ENCODE measurements at places on chromosomes 12 and 14.
A peak's percentile ranks its signal among the peaks of the same experiment; 100 is the strongest.

DNA sequence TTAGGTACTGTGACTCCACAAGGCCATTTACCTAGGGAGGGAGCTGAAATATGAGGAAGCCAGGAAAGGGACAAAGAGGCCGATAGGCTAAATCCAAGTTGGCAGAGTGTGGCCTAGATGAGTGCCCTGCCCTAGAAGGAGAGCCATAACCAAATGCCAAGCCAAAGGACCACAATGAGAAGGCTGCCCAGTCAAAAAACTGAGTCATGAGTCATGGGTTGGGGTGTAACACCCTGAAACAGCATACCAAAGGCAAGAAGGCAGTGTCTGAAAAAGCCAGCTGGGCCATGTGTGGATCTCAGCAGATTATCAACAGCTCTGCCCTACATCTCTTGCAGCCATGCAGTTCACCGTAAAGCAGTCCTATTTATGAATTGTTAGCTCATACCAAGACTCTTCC is 171.7 kb downstream of the PHLDA1 start:
- no peak for DNase-seq

- DNase-seq, result peak; percentile 88
Observed at GRCh38 chr12:124940393-124941169, 26.1 kb upstream of the UBC start.

DNA sequence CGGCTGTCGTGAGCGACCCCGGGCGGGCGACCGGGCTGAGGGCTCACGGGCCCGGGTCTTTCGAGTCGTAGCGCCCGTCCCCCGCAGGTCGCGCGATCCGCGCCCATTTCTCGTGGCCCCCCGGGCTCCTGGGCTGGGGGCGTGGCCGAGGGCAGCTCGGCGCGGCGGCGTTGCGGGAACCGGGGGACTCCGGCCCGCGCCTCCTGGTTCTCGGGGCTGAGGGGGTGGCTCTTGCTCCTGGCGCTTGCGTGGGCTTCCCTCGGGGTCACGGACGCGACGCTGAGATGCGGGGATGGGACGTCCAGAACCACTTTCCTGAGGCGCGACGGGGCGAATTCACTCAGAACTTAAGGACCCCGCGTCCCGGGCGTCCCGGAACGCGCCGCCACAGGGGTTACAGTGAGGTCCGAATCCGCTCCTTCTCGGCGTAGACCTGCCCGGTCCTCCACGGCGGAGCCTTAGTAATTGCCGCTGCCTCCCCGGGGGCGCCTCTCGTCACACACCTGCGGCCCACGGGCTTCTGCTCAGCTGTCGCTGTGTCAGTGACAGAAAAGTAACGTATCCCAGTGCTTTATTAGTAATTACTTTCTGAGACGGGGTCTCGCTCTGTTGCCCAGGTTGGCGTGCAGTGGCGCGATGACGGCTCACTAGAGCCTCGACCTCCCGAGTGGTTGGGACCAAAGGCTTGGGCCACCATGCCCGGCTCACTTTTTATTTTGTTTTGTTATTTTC is 606 bp downstream of the EP400 start:
- peak; percentile 47 for DNase-seq

GRCh38 chr12:29226616-29227015 is 77.5 kb downstream of the FAR2 start:
- no peak for DNase-seq

DNA sequence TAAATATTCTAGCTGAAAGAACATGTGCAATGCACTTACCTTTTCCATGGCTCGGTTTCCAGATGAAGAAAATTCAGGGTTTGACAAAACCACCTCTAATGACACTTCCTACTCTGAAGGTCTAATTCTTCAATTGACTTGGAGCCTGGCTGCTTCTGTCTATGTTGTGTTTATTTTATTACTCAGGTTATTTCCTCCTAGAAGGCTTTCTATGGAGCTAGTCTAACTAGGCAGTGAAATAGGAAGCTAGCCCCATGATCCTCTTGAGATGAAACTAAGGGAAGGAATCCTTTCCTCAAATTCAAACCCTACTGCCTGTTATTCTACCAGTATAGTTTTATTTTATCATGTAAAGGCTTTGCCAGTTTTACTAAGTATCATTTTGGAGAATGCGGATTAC is 20.9 kb upstream of the IFNG-AS1 start:
- DNase-seq, result no peak

- no peak for DNase-seq
Observed at GRCh38 chr12:94297876-94298505, 149.6 kb downstream of the PLXNC1 start.

- DNase-seq, result no peak
Observed at GRCh38 chr12:97016163-97016562, 109.1 kb downstream of the NEDD1 start.

DNA sequence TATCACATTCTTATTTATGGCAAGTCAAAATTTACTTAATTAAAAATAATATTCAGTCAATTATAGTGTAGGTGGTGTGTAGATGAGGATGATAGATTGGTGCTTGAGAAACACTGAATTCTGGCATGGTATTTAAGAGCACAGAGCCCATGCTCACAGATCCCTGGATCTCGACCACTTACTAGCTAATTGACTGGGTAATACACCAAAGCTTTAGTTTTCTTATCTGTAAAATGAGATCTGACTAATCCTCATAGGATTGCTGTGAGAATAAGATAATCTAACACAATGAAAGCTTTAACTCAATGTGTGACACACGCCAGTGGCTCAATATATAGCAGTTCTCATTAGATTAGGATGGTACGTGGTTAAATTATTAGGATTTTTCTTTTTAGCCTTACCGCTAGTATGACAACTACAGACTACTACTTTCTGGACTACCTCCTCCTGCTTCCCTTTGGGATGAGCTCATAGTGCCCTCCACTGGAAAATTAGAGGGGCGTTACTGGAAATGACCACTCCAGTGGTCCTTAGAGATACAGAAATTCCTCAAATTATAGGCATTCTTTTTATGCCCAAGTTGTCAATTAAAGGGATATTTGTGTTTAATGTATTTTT is 482.8 kb upstream of the TBX3 start:
- no peak for DNase-seq

- DNase-seq, result no peak
Observed at GRCh38 chr14:50659327-50659974, 8.7 kb downstream of the SAV1 start.

GRCh38 chr12:102478405-102479098 is 1.8 kb downstream of the IGF1 start:
- DNase-seq, result peak; percentile 11

- DNase-seq, result no peak
Observed at GRCh38 chr12:92719674-92720073, 16.9 kb downstream of the PLEKHG7 start.

DNA sequence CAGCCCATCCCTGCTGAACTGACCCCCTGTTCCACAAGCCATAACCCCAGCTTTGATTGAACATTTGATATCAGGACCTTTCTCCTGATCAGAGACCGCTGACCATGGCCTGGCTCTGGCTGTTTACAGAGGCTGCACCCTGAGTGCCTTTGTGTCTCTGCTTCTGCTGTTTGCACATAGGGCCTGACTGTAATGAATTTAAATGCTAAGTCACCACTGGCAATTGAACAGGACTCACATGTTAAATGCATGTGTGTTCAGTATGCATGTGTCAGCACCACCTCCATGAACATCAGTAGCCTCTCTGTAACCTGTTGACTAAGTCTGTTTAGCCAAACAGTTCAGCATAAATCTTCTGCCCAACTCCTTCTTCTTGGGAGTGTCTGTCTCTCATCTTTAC is 690.3 kb downstream of the TMEM121 start:
- DNase-seq, result no peak
